ENCODE measurements at places on chromosomes 12 and 14.
A peak's percentile ranks its signal among the peaks of the same experiment; 100 is the strongest.

- no peak for DNase-seq
Measured at GRCh38 chr14:64965356-64966000, 6.7 kb downstream of the RAB15 start.

GRCh38 chr12:642633-643474, 20.4 kb downstream of the NINJ2 start:
- DNase-seq: peak; percentile 86

DNA sequence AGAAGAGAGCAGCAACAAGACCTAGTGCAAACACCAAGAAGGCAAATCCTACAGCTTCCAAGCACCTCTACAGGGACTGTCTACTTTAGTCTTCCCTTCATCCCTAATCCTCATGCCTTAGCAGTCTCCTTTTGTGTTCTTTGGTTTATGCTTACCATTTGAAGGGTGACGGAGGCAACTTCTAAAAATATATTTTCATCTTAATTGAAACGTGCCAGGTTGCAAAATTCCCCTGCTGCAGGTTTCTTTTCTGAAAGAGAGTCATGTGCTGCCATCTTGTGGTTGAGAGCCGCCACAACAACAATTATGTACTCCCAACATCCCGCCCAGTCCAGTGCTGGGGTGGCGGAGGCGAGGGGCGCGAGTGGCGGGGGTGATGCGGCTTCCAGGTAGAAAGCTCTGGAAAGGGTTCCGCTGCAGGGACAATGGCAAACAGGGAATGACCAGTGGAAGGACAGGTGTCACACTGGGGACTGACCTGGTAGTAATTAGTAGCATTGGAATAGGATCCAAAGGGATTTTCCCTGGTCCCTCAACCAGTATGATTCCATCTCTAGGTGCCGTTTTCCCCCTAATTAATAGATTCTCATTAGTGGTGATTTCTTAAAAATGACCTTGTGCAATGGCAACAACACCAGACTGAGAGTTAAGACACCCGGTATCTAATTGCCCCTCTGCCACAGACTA, 80.3 kb upstream of the GNG2 start:
- peak; percentile 81 for DNase-seq

DNA sequence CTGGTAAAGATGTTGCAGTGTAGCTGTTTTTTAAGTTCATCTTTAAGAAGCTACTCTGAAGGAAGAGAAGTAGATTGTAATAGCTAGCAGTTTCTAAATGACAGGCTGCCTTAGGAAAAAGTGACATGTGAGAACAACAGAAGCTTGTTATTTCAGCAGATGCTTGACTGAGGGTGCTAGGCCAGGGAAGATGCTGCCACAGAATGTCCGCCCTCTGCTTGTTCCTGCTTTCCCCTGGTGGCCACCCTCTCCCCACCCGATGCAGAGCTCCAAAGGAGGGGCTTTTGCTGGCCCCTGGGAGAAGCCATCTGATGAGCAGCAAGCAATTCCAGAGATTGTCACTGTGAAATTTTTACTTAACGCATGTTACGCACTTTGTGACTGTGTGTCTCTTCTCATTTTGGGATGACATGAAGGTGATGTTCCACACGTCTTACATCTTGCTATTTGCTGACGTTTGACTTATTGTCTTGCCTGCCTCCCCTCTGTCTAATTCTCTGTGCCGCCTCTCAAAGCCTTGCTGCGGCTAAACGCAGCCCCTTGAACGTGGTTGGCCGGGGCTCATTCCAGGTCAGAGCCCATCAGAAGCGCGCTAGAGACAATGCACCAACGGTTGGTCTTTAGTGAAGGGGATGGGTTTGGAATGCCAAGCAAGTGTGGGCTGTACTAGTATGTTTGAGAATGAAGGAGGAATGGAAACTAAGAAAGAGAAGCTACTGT, 44.8 kb downstream of the WDR20 start:
- DNase-seq: no peak

DNA sequence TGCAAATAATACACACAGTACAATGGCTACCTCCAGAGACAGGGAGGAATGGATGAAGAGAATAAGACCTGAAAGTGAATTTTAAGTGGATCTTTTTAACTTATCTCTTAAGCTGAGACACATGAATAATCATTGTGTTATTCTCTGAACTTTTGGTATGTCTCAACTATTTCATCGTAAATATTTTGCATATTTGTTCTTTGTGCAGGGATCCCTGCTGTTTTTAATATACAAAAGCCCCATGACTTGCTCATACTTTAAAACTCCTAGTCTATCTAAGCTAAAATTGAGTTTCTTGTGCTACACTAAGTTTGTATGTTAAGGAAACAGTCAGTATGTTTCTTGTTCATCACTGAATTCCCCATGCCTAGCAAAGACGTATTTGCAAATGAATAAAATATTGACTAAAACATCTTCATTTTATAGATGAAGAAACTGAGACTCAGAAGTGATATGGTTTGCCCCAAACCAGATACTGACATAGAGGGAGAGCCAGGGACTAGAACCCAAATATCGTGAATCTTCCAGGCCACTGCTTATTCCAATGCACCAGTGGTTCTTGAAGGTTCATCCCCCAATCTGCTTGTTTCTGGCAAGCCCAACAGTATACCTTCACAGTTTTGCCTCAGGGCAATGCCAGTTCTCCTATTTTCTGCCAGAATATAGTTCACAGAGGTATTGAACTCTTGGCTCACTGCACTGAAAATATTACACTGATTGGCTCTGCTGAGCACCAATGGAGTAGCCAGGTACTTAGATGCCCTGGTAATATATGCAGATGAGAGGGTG, 356.9 kb downstream of the MED13L start:
- no peak for DNase-seq

- no peak for DNase-seq
Measured at GRCh38 chr12:1188016-1188415, 197.0 kb downstream of the ERC1 start.

- DNase-seq: no peak
Measured at GRCh38 chr14:89182326-89182725, 234.7 kb downstream of the FOXN3 start.

- no peak for DNase-seq
Measured at GRCh38 chr14:90426031-90426540, 29.3 kb downstream of the CALM1 start.

GRCh38 chr14:73503648-73504047, 12.9 kb downstream of the RIOX1 start:
- DNase-seq: peak; percentile 60

- DNase-seq: no peak
Measured at GRCh38 chr14:94115631-94116030, 5.1 kb downstream of the IFI27 start.

- DNase-seq: no peak
Measured at GRCh38 chr12:99450036-99450630, 197.4 kb upstream of the GARIN6 start.

DNA sequence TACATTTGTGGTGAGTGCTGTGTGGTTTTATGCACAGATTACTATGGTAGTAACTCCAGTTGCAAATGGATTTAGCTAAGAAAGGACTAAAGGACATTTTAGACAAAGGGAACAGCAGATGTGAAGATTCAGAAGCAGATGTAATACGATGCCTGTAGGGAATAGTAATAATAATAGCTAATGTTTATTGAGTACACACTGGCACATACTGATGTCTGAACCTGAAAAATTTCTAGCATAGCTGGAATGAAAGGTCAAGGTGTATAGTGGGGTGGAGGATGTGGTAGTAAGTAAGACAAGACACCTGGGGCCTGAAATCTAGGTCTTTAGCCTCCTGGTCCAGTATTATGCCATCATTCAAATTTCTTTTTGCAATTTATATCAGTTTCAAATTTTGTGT, 54.3 kb upstream of the LRTM2 start:
- no peak for DNase-seq

DNA sequence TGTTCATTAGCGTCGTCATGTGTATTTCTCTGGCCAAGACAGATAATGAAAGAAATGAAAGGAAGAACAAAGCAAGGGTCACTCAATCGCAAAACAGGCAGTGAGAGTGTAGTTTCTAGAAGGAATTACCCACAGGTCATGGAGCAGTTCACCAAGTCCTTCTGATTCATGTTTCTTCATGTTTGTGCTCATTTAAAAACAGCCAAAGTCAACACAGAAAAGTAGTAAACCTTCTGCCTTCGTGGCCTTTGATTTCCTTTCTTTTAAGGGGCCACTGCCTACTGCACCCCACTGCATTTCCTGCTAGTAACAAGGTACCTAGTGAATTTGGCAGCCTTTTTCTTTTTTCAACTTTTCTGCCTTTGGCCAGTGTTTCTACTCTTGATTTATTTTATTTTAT, 75.1 kb downstream of the KCNK13 start:
- DNase-seq: no peak

DNA sequence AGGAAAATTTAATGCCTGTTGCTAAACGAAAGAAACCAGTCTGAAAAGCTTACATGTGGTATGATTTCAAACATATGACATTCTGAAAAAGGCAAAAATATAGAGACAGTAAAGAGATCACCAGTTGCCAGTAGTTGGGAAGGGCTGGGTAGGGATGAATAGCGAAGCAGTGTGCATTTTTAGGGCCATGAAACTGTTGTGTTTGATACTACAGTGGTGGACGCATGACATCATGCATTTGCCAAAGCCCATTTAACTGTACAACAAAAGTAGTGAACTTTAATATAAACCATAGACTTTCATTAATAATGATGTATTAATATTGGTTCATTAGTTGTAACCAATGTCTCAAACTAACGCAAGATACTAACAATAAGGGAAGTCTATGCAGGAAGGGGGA, 14.7 kb upstream of the EPYC start:
- no peak for DNase-seq

DNA sequence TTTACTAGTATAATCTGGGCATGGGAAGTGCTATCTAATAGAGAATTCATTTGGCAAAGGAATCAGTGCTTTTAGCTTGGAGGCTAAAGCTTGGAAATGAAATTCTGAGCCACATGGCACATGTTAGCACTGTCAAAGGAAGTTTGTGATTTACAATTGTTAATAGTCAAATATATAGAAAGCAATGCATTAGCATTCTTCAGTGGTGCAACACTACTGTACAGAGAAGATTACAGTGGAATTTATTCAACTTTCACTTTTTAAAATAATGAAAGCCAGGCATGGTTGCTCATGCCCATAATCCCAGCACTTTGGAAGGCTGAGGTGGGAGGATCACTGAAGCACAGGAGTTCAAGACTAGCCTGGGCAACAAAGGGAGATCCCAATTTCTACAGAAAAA, 45.9 kb downstream of the PAX9 start:
- no peak for DNase-seq

GRCh38 chr14:31898838-31899528, 178.1 kb upstream of the ARHGAP5 start:
- no peak for DNase-seq

GRCh38 chr12:124700810-124701592, 133.6 kb upstream of the NCOR2 start:
- no peak for DNase-seq

DNA sequence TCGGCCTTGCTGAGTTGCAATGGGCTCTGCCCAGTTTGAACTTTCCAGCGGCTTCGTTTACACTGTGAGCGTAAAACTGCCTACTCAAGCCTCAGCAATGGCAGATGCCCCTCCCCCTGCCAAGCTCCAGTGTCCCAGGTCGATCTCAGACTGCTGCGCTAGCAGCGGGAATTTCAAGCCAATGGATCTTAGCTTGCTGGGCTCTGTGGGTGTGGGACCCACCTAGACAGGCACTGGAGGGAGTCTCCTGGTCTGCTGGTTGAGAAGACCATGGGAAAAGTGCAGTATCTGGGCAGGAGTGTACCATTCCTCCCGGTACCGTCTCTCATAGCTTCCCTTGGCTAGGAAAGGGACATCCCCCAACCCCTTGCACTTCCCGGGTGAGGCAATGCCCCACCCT, 88.2 kb downstream of the KLHL28 start:
- DNase-seq: no peak

DNA sequence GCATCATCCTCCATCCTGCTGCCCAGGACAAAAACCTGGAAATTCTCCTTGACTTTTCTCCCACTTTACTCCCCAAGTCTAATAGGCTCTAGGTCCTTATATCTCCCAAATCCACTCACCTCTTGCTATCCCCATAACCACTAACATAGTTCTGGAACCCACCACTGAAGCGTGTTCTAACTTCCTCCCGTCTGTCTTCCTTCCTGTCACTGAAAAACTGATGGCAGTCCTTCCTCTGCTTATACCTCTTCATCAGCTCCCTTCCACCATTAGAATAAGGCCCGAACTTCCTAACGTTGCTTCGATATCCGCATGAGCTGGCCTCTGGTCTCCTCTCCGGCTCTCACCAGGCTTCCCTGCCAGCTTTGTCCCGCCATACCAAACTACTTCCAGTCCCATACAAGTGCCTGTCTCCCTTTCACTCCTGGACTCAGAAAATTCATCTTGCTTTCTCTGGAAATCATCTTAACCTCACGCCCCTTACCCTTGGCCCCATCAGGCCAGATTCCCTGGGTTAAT, 63.0 kb upstream of the BCL2L14 start:
- no peak for DNase-seq

- DNase-seq: no peak
Measured at GRCh38 chr14:39491134-39491571, 58.9 kb upstream of the FBXO33 start.

DNA sequence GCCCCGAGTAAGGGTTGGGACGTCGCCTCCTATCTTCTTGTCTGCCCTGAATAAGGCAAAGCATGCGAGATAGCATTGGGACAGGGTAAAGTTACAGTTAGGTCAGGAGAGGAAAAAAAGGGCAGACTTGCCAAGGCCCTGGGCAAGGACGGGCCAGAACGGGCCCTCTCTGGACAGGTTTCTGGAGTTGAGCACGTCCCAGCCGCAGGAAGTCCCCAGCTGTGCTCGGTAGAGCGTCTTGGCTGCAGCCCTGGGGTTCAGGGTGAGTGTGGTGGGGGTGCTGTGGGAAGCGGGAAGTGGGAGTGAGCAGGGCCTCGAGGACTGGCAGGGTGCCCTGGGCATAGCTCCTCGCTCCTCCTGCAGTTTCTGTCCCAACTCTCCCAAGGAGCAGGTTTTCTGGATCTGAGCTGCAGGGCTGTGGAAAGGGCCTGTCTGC, 5.4 kb downstream of the RPS6KL1 start:
- DNase-seq: no peak

GRCh38 chr12:78853231-78853630, 11.3 kb upstream of the SYT1 start:
- no peak for DNase-seq

GRCh38 chr14:51668870-51669269, 17.2 kb downstream of the FRMD6 start:
- DNase-seq: no peak

DNA sequence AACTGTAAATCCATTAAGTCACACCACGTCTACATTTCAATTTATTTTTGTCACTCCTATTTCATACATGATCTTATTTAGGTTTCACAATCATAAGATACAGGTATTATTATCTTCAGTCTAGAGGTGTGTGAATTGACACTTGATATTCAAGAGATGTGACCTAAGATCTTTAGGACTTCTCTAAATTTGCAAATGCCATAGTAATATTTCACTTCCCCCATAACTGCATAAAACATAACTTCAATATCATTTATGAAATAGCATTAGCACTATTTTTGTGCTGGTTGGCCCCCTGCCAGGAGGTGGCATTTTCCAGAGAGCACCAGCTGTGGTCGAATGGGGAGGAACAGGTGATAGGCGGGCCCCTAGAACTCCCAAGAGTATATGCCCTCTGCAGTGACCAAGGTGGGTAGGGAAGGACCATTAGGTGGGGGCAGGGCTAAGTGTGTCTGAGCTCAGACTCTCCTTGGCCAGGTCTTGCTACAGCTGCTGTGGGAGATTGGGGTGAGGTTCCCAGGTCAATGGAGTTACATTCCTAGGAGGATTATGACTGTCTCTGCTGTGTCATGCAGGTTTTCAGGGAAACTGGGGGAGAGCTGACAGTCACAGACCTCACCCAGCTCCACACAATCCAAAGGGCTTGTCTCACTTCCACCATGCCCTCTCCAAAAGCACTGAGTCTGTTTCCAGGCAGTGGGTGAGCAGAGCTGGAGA, 49.2 kb upstream of the ERGIC2 start:
- no peak for DNase-seq
